Activated CD4-positive, alpha-beta T cell treated with anti-CD3 and anti-CD28 coated beads, Interleukin-2, amount 10 ng/mL, durations not matched to agents 24 days and 14 days (primary cell): ENCODE measurements at places on chromosomes 12 and 14. TPM values are rescaled to one million over a fixed set of nuclear protein-coding genes. Genes with fewer than 3 reads are reported as not detected.

RNU4-1 gene
- total RNA-seq = 2,196 and 2,563 TPM in 2 replicates

- no peak overlapping the region for H3K27ac ChIP-seq
- peaks cover 32% of the 10 kb centered on the region for H3K4me1 ChIP-seq
- no peak for DNase-seq
- H3K27me3 ChIP-seq = peaks cover 5% of the 10 kb centered on the region
- H3K4me3 ChIP-seq = peak overlapping the region; percentile 93
These were observed 1.8 kb downstream of the CPNE8 start for GRCh38 chr12:38903596-38903995.

DNA sequence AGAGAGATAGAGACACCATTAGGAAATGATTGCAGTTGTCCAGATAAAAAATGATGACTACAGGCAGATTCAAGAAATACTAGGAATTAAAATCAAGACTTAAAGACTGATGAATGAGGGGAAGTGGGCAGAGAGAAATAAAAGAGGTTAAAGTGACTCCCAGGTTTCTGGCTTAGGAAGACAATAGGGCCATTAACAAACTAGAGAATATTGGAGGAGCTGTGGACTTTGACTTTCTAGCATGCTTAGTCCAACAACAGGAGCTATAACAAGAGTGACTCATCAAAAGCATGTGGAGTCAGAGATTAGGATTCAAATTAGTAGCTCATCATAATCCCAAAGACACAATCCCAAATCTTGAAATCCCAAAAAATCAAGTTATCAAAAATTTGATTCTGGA is 101.5 kb downstream of the BMP4 start:
- no peak overlapping the region for H3K4me3 ChIP-seq
- no peaks in the 10 kb centered on the region for H3K36me3 ChIP-seq
- H3K27me3 ChIP-seq = no peaks in the 10 kb centered on the region
- no peak for DNase-seq
- no peak overlapping the region for H3K27ac ChIP-seq

GRCh38 chr12:129179941-129180553 is 326.8 kb downstream of the GLT1D1 start:
- H3K27me3 ChIP-seq = no peaks in the 10 kb centered on the region
- no peak overlapping the region for H3K4me3 ChIP-seq

DNA sequence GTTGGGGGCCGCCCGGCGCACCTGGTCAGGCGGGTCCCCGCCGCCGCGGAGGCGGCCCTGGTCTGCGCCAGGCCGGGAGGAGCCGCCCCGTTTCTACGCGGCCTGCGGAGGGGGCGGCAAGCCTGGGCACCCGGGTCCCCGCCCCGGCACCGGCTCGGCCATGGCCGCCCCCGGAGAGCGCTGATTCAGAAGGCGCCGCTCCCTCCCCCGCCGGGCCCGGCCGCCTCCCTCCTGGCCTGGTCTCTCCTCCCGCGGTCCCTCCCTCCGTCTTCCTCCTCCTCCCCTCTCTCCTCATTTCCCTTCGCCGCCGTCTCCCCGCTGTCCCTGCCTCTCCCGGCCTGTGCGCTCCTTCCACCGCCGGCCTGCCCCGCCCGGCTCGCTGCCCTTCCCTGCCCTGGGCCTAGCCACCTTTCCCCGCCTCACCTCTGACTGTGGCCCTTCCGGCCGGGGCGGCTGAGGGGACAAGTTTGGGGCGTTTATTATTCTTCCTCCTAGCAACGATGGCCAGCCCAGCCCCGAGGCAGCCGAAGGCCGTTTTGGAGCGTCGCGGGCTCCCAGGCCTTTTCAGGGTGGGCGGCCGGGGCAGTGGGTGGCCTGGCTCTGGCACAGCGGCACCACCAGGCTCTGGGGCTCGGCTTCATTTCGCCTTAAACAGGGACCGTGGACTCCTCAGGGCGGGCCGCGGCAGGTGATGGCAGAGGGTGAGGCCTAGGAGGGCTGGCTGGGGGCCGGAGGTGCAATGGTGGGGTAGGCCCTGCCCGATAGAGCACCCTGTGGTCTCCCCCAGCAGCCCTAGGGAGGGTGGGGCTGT is 768 bp downstream of the CEP170B start:
- no peaks in the 10 kb centered on the region for H3K36me3 ChIP-seq
- peak; percentile 82 for DNase-seq
- H3K4me3 ChIP-seq = peak overlapping the region; percentile 75
- H3K4me1 ChIP-seq = no peaks in the 10 kb centered on the region

- H3K36me3 ChIP-seq = no peaks in the 10 kb centered on the region
- DNase-seq = no peak
- H3K27ac ChIP-seq = no peak overlapping the region
- no peak overlapping the region for H3K4me3 ChIP-seq
These were observed 152.7 kb downstream of the KCNK10 start for GRCh38 chr14:88170333-88170732.
